ENCODE measurements at places on chromosomes 4 and X.

GRCh38 chrX:154855256-154855655 lies 20.8 kb upstream of the SMIM9 start:
- no peak for DNase-seq

- DNase-seq, result no peak
Observed at GRCh38 chr4:11355226-11355625, 73.5 kb downstream of the HS3ST1 start.

DNA sequence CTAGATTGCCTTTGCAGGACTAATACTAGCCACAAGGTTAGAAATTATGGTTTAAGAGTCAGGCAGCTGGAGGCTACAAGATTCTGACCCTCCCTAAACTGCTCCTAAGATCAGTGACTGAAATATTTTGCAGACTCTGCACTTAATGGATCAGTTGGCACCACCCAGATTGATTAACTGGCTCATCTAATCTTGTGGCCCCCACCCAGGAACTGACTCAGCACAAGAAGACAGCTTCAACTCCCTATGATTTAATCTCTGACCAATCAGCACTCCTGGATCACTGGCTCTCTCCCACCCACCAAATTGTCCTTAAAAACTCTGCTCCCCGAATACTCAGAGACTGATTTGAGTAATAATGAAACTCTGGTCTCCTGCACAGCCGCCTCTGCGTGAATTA lies 145.4 kb upstream of the LCORL start:
- no peak for DNase-seq

GRCh38 chrX:154515090-154515965 lies 704 bp downstream of the FAM3A start:
- DNase-seq, result no peak

GRCh38 chr4:183666088-183666487 lies 7.0 kb downstream of the TRAPPC11 start:
- DNase-seq, result no peak

DNA sequence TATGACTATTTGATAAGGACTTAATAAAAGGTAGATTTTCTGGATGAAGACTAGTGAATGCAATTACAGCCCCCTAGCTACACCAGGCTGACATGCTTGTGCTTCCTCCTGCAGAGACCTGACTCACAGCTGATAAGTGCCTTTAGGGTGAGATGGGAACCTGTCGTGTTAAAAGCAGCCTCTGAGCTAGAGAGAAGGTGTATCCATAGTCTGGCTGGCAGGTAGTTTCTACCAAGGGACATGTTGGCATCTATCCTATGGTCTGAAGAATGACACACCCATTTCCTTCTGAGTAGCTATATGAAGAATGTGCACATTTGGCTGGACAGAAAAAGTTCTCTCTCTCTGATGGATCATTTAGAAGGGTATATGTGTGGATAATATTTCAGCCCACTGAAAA lies 64.1 kb downstream of the PARM1 start:
- no peak for DNase-seq

DNA sequence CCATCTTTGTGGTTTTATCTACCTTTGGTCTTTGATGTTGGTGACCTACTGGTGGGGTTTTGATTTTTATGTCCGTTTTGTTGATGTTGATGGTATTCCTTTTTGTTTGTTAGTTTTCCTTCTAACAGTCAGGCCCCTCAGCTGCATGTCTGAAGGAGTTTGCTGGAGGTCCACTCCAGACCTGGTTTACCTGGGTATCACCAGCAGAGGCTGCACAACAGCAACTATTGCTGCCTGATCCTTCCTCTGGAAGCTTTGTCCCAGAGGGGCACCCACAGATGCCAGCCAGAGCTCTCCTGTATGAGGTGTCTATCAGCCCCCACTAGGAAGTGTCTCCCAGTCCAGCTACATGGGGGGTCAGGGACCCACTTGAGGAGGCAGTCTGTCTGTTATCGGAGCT lies 199.3 kb upstream of the WDFY3 start:
- no peak for DNase-seq

- DNase-seq, result no peak
Observed at GRCh38 chr4:137393044-137393443, 139.2 kb downstream of the PCDH18 start.

GRCh38 chr4:53656421-53656981 lies 65.2 kb upstream of the LNX1 start:
- DNase-seq, result peak; percentile 32

GRCh38 chr4:139083956-139084803 lies 68.6 kb downstream of the NOCT start:
- DNase-seq, result peak; percentile 89

DNA sequence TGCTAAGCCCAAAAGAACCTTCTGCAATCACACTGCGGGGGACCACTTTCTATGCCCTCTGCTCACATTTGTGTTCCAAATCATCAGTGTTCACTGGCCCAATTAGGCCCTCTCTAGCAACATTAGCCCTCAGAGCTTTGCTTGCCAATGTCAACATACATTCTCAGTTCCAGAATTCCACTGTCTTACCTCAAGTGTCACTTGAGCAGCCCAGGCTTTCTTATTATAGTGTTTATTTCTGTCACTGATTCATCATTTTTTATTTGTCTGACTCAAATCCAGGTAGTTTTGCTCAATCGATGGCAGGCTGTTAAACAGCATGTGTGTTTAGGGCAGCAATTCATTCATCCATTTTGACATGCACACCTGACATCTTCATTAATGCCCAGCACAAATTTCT lies 291.2 kb downstream of the TEX13A start:
- DNase-seq, result no peak

DNA sequence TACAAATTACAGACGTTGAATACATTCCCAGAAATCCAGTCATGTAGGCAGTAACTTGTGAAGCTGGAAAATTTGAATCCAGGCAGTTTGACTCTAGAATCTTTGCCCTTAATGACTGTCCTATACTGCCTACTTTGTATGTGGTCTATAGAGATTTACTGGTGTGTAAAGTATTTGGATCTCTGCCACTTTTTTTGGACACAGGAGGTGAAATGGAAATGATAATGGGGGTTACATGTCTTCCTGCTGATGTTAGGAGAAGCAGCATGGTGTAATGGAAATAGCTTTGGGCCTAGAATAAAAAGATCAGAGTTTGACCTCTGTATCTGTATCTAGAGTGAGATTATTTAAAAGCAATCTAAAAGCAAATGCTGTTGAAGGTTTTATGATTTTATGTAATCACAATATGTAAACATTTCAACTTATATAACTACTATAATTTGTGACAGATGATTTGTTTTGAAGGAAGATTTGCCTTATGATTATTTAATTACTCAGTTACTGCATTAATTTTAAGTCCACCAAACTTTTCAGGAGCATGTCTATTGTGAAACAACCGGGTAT lies 3.3 kb downstream of the COL4A5 start:
- DNase-seq, result no peak

DNA sequence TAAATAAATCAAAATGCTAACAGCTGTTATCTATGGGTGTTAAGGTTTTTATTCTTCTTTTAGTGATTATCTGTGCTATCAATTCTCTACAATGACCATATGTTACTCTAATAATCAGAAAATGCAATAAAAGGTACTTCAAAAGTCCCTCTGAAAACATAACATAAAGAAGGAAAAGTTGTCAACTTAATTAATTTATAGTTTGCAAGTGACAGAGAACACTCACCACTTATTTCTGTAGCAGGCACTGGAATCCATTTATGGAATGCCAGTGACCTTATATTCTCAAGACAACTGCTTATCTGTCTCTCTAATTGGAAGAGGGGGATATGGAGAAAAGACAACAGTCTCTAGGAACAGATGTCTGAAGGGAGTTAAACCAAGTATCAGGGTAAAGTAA lies 25.6 kb upstream of the PLS3 start:
- no peak for DNase-seq

DNA sequence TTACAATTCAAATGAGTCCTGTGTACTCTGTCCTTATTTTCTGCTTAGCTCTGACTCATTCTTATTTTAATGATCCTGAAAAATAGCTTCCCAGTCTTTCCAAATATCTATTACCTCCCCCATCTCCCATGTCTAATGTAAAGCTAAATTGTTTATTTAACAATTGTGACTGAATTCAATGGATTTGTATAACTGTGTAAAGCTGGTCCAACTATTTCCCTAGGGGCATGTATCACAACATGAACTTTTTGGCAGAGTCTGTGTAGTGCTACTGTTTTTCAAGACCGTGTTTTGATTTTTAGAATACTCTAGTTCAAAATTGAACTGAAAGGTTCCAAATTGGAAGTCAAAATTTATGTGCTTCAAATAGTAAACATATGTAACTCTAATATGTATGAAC lies 67.8 kb downstream of the SPCS3 start:
- DNase-seq, result no peak

GRCh38 chrX:105882581-105883275 lies 60.4 kb downstream of the NRK start:
- no peak for DNase-seq

GRCh38 chr4:69039071-69039470 lies 57.2 kb upstream of the UGT2B7 start:
- DNase-seq, result no peak

- DNase-seq, result peak; percentile 3
Observed at GRCh38 chr4:108068442-108068841, 78.8 kb downstream of the HADH start.

DNA sequence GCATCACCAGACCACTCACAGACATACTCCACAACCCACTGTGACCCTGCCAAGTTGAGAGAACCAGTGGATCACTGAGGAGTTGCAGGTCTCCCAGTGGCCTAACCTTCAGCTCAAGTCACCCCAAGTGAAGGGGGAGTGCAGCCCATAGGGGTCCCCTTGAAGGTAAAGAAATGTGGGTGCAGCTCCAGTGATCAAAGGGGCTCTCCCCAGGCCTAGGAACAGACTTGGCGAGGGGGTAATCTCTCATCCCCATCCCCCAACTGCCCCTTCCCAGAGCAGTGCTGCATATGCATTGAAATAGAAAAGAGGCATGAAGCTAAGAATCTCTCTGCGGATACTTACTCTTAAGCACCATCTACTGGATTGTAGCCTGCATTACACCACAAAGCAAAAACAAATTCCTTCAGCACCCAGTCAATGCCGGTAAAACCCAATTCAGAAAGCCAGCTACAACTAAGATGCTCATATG lies 27.0 kb downstream of the MAGEE1 start:
- peak; percentile 28 for DNase-seq

DNA sequence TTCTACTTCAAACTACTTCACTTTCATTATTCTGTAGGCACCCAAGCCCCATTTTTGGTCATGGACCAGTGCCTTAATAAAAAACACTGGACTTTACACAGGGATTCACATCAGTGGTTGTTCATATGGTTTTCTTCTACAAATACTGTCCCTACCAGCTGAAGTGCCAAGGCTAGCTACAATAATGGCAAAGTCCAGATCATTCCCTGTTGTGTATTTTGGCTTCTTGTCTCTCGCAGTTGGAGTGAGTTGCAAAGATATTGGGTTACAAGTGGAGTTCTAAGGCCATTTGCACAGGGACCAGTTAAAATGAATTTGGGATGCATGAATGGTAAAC lies 16.7 kb upstream of the ANKRD17 start:
- DNase-seq, result no peak

Data from suppressor macrophage (primary cell).